GM03348 (cell line): ENCODE measurements at places on chromosomes 12 and 14.

- DNase-seq: no peak
Observed at GRCh38 chr12:17016116-17016864, 410.3 kb upstream of the LMO3 start.

GRCh38 chr12:24894879-24895278 is 54.0 kb downstream of the BCAT1 start:
- no peak for DNase-seq

DNA sequence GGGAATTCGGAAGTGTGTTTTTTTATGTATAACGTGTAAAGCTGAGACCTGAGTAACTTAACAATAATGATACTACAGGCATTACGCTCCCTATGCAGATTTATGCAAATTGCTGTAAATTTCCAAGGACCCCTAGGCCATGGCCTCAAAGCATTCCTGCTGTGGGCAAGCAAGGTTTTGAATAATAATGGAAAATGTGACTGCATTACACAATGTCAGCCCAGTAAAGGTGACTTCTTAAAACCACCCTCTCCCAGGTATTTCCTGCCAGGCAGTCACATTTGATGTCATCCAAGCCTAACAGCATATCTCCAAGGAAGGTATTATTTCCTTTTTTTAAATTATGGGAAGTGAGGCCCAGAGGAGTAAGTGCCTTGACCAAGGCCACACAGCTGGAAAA is 621.0 kb downstream of the BCL11B start:
- no peak for DNase-seq

- DNase-seq: peak; percentile 47
Observed at GRCh38 chr12:110501399-110501751, 536 bp downstream of the VPS29 start.

GRCh38 chr12:49584591-49584990 is 16.6 kb upstream of the MCRS1 start:
- no peak for DNase-seq

GRCh38 chr14:29528889-29529288 is 398.8 kb downstream of the PRKD1 start:
- no peak for DNase-seq
